ENCODE measurements at places on chromosomes 4 and X. TPM values are rescaled to one million over a fixed set of nuclear protein-coding genes. Genes with fewer than 3 reads are reported as not detected.

The PFKFB1 gene
- not detected for polyA plus RNA-seq

The ZMAT1 gene
- polyA plus RNA-seq = 1.0 TPM

The EDA gene
- not detected for polyA plus RNA-seq

The SPANXD gene
- polyA plus RNA-seq = not detected

The NMU gene
- 0.88 TPM for polyA plus RNA-seq

The XK gene
- not detected for polyA plus RNA-seq

The CSAG3 gene
- polyA plus RNA-seq = not detected

The PDZD4 gene
- not detected for polyA plus RNA-seq

The ZXDA gene
- polyA plus RNA-seq = 2.8 TPM

The FAM47E gene
- polyA plus RNA-seq = 0.57 TPM

The ZNF330 gene
- polyA plus RNA-seq = 35.8 TPM

The PIM2 gene
- polyA plus RNA-seq = 475 TPM

The RAB39B gene
- polyA plus RNA-seq = 10.0 TPM

The NAA11 gene
- not detected for polyA plus RNA-seq

The EFHC2 gene
- polyA plus RNA-seq = 0.45 TPM

The DIPK2B gene
- polyA plus RNA-seq = not detected

The TMPRSS11A gene
- not detected for polyA plus RNA-seq

The FRMPD4 gene
- not detected for polyA plus RNA-seq

The BLTP1 gene
- 6.2 TPM for polyA plus RNA-seq

The PRRG3 gene
- polyA plus RNA-seq = not detected

The ESX1 gene
- polyA plus RNA-seq = not detected

The CENPVL1 gene
- not detected for polyA plus RNA-seq

The PAK3 gene
- polyA plus RNA-seq = 0.23 TPM

The IGSF1 gene
- not detected for polyA plus RNA-seq

The ARMCX2 gene
- polyA plus RNA-seq = 1.9 TPM

The RHOXF2B gene
- polyA plus RNA-seq = not detected

The GRIA2 gene
- not detected for polyA plus RNA-seq

The ALAS2 gene
- polyA plus RNA-seq = not detected

The ANK2 gene
- polyA plus RNA-seq = not detected

The GAK gene
- polyA plus RNA-seq = 40.0 TPM

The CCSER1 gene
- polyA plus RNA-seq = 0.60 TPM

The TMA16 gene
- polyA plus RNA-seq = 14.4 TPM

All from CD4-positive, CD25-positive, alpha-beta regulatory T cell (primary cell).